Activated CD8-positive, alpha-beta memory T cell treated with anti-CD3 and anti-CD28 coated beads, Interleukin-2, amount 10 ng/mL, durations not matched to agents 7 days and 5 days (primary cell): ENCODE measurements at places on chromosomes 2 and 18. TPM values are rescaled to one million over a fixed set of nuclear protein-coding genes. Genes with fewer than 3 reads are reported as not detected.

Gene SRD5A2
- not detected for total RNA-seq

Gene MATN3
- not detected for total RNA-seq

DNA sequence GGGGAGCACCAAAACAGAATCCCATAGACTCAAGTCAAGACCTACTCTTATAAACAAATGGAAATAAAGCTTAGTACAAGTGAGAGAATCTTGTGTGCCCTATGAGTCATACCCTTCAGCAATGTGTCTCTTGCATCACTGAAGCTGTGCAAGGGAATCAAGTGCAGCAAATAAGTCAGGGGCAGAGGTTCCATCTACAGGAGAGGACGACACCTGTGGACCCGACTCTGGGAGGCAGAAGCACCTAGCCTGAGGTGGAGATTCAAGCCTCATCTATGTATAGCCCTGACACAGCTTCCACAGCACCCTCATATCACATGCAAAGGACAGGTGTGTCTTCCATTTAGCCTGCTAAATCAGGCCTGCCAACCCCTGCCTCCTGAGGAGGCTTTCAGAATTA, 298.2 kb downstream of the CNTNAP5 start:
- DNase-seq: no peak

GRCh38 chr18:72613534-72613930, 69.4 kb upstream of the CBLN2 start:
- no peak for DNase-seq

Gene MC2R
- not detected for total RNA-seq

DNA sequence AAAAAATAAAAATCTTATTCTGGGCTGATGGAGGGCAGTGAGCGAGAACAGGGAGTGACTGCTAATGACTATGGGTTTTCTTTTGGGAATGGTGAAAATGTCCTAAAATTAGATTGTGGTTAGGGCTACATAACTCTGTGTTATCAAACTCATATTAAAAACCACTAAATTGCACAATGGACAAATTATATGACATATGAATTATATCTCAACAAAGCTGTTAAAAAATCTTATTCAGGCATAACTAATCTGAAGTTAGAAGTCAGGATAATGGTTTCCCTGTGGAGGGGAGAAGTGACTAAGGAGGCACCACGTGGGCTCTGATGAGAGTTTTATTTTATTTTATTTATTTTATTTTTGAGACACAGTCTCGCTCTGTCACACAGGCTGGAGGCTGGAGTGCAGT, 32.1 kb upstream of the DPP4 start:
- no peak for DNase-seq

DNA sequence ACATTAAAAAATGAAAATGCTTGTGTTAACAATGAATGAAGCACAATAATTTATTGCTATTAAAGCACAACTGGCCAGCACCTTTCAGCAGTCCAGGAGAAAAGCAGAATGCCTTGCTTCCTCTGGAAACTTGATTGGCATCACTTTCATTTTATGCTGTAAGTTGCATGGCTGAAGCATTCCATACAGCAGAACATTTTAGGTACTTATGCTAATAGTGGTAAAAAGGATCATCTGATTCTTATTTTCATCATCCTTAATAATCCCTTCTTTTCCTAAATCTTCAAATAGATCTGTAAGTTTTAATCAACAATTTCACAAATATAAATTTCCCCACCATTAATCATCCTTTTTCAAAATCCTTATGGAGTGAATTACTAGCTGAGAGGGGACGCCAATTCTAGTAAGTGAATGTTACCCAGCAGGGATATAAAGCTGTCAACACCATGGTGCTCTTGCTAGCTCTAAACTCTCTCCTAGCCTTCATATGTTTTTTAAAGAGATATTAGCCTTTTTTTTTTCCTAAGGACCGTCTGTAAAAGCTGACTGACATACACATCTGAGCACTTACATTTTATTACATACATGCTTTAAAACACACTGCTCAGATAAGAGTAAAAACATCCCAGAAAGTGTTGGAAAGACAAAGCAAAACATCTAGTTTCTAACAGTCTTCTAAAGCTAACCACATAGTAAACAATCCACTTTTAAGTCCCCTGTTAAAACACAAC, 5.3 kb downstream of the SATB2 start:
- no peak for DNase-seq

GRCh38 chr2:122663620-122664019, 908.2 kb downstream of the TSN start:
- DNase-seq: no peak

Gene SEPTIN2
- 290 TPM for total RNA-seq

DNA sequence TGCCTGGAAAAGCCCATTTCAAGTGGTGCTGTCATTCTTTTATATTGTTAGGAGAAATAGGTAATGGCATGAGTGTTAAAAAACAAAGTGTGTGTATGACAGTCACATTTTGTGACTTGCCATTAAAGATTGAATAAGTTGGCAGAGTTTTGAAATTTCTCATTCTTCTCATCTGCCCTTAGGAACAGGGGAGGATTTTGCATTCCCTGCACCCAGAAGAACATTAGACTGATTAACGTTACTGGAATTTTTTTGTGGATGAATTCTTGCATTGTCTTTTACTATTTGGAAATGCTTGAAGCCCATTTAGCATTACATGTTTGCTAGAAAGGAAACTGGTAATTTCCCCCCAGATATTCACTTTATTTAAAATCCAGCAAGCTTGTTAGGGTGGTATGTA, 162.2 kb downstream of the BABAM2 start:
- no peak for DNase-seq

Gene ACMSD
- total RNA-seq: not detected

Gene AMER3
- total RNA-seq: not detected

- DNase-seq: no peak
Measured at GRCh38 chr2:47403609-47404193, 745 bp downstream of the MSH2 start.

DNA sequence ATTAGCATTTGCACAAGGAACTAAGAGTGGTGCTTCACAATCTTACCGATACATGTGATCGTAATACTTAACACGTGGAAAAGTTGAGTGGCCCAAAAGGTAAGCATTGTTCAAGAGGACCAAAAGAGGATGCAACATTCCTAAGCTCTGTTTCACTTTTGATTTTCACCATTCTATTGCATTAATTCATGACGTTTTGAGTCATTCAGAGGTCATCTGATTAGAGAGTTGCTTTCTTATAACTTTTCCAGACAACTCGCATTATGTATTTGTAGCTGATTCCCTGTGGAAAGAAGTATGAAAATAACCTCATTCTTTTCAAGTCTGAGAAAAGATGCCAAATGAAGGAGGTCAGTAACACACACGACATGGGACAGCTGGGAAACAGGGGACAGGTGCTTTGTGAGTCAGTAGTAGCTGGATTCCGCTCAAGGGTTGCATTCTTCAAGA, 344.4 kb downstream of the RND3 start:
- no peak for DNase-seq

Gene UGT1A9
- total RNA-seq: not detected

DNA sequence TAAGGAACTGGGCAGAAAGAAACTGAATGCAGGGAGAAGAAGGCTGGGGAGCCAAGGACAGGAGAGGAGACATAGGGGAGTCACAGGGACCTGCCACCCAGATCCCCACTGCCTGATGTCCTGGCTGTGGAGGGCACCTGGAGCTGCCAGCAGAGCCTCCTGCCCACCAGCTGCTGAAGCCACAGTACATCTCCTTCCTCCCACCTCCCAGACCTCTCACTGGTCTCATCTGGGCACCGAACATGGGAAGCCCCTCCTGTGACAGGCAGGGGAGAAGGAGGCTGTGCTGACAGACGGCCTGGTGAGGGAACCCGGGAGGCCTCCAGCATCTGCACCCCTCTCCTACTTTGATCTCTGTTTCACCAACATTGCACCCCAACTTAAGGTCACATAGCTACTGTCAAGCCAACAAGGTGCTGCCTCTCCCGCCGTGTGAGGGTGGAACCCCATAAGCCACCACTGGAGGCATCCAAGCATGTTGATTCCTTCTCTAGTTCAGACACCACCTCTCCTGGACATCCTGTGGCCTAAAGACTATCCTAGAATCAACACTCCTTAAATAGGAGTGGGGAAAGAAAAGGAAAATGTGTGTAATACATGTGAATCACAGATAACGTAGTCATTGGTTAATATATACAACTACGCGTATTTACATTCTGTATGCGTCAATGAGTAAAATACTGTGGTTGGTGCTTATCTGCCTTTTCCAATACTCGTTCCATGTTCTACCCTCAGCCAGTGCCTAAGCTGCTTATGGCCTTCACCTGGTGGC, 3.5 kb upstream of the RNPEPL1 start:
- peak; percentile 76 for DNase-seq

Gene IL36RN
- total RNA-seq: not detected

Gene SIGLEC15
- not detected for total RNA-seq

DNA sequence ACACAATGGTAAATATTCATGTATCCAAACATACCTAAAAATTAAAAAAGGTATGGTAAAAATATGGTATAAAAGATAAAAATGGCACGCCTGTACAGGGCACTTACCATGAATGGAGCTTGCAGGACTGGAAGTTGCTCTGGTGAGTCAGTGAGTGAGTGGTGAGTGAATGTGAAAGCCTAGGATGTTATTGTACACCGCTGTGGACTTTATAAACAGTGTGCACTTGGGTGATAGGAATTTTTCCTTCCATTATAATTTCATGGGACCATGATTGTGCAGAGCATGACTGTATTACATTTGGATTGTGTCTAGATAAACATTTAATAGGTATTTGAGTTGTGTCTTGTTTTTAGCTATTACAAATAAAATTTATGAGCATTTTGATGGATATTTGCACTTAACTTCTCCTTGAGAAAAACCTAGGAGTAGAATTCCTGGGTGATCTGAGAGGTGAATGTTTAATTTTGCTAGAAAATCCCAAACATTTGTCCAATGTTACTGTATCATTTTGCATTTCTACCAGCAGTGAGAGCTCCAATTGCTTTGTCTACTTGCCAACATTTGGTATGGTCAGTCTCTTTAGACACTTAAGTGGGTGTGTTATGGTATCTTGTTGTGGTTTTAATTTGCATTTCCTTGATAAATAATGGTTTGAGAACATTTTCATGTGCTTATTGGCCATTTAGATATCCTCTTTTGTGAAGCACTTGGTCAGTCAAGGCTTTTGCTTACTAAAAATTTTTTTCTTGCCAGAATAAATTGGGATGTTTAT, 81.7 kb downstream of the BCL2L11 start:
- DNase-seq: peak; percentile 28

GRCh38 chr2:48699348-48699930, 56.1 kb downstream of the LHCGR start:
- DNase-seq: no peak

Gene AGXT
- total RNA-seq: not detected

Gene ARHGAP25
- 90.2 TPM for total RNA-seq

DNA sequence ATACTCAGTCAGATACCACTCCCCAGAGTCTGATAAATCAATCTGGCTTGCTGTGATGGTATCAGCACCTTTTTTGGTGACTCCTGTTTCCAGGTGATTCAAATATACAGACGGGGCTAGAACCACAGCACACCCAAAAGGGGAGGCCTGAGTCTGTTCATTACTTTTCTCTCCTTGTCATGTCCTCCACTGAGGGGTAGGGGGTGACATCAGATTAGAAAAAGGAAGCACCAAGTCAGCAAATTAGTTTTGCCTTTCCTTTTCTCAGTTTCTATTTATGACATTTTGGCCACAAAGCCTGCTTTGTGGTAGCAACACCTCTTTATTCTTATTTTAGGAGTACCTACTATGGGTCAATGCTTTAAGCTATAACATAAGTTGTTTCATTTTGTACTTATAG, 127.4 kb downstream of the CCDC102B start:
- DNase-seq: no peak

- DNase-seq: peak; percentile 70
Measured at GRCh38 chr2:102442967-102443828, 20.2 kb downstream of the IL18RAP start.

Gene GCG
- not detected for total RNA-seq

- DNase-seq: no peak
Measured at GRCh38 chr2:126513033-126513432, 142.9 kb upstream of the GYPC start.

Gene AQP12B
- not detected for total RNA-seq

Gene EFR3B
- 0.23 TPM for total RNA-seq

GRCh38 chr2:212147921-212148513, 390.6 kb downstream of the ERBB4 start:
- no peak for DNase-seq

GRCh38 chr18:71798986-71799673, 745.0 kb downstream of the CBLN2 start:
- DNase-seq: no peak

Gene TCF23
- total RNA-seq: not detected

GRCh38 chr2:134208825-134209224, 45.0 kb upstream of the MGAT5 start:
- no peak for DNase-seq

Gene GPR17
- not detected for total RNA-seq

Gene PDCD1
- total RNA-seq: 4.1 TPM

Gene MFSD2B
- total RNA-seq: not detected

DNA sequence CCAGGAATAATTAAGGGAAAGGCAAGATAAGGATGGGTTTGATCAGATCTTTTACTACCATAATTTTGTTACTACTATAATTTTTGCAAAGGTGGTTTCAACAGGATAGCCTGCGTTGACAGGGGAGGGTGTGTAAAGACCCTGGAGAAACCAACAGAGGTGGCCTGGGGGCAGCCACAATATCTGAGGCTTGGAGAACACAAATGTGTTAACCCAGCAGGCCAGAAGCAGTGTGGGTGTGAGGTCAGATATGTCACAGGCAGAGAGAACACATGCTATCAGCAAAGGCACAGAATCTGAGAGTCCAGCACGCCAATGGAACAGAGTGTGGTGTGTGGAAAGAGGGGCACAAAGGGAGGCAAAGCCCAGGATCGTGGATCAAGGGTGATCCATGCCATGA, 399.4 kb upstream of the TRIB2 start:
- no peak for DNase-seq
